HT-29 (cell line): ENCODE measurements at places on chromosomes 6 and 20. TPM values are rescaled to one million over a fixed set of nuclear protein-coding genes. Genes with fewer than 3 reads are reported as not detected.

PAK5 gene
- total RNA-seq = not detected in 2 replicates

GRCh38 chr6:79465381-79465780 lies 71.8 kb downstream of the LCA5 start:
- no peak for DNase-seq

CST1 gene
- 0.39 and 2.3 TPM in 2 replicates for total RNA-seq

COL9A3 gene
- total RNA-seq = 57.4 and 59.7 TPM in 2 replicates

DNA sequence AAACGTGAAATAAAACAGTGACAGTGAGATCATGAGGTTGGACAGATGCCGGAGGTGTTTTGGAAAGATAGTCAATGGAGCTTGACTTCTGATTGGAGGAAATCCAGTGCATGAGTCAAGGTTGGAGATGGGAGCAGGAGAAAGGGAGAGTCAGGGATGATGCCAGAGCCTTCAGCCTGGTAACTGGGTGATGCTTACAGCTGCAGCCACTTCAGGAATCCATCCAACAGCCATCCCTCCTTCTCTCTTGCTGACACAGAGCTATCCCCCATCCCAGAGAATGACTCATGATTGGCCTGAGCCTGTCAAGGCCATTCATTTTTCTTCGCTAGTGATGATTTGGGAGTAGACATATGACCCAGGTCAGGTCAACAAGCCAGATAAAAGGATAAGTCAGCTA lies 112.8 kb downstream of the SAMD5 start:
- DNase-seq = no peak

DNA sequence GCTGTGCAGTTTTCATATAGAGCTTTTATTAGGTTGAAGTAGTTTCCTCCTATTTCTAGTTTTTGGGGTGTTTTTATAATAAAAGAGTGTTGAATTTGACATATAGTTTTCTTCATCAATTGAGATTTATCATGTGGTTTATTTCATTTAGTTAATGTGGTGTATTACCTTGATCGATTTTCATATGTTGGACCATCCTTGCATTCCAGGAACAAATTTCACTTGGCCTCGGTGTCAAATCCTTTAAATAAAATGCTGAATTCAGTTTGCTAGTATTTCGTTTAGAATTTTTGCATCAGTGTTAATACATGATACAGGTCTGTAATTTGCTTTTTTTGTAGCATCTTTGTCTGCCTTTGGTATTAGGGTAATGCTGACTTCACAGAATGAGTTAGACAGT lies 6.0 kb downstream of the DYNLT2 start:
- DNase-seq = no peak

DNA sequence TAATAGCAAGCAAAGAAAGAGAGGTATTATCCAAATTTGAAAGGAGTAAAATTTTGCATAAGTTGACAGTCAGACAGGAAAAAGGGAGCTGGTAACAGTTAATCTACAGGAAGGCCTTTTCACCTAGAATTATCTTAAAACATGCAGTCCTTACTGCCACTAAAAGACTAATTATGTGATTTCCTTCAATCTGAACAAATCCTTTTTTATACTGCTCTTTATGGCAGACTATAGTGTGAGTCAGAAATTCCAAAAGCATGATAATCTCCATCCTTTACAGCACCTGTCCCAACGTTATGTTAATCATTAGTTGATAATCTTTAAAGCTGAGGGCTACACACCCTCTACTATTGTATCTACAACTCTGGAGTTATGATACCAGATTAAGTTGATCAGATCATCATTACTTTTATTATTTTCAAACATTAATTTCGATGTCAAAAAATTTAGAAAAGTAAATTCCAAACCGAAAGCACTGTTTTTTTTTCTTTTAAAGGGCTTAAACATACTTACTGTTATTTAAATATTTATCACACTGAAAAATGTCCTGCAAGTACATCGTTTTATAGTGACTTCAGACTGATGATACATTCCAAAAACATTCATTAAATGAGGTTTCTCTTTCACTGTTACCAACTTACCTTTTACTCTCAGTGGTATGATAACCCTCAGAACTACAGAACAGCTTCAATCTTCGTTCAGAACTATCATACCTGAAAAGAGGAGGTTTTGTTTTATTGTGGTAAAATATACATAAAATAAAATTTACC lies 33.2 kb upstream of the AKAP7 start:
- DNase-seq = no peak

SLC12A5 gene
- not detected in 2 replicates for total RNA-seq

ZNF831 gene
- not detected in 2 replicates for total RNA-seq

DNA sequence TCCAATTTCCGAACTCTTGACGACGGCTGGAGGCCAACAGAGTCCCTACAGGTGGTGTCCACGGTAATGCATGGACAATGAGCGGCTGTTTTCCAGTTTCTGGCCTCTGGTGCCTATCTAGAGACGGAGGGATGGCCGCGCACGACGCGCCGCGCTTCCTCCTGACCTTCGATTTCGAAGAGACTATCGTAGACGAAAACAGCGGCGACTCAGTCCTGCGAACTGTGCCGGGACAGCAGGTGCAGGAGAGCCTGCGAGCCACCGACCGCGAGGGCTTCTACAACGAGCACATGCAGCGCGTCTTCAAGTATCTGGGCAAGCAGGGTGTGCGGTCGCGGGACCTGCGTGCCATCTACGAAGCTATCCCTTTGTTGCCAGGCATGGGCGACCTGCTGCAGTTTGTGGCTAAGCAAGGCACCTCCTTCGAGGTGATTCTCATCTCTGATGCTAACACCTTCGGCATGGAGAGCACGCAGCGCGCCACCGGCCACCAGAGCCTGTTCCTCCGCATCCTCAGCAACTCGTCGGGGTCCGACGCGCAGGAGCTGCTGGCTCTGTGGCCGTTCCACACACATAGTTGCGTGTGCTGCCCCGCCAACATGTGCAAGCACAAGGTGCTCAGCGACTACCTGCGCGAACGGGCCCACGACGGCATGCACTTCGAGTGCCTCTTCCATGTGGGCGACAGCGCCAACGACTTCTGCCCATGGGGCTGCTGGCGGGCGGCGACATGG lies 169.4 kb downstream of the CDK19 start:
- DNase-seq = no peak

- no peak for DNase-seq
These were observed 29.9 kb downstream of the RSPO4 start for GRCh38 chr20:972256-972655.

- no peak for DNase-seq
These were observed 84.7 kb downstream of the POPDC3 start for GRCh38 chr6:105095139-105095538.

DNA sequence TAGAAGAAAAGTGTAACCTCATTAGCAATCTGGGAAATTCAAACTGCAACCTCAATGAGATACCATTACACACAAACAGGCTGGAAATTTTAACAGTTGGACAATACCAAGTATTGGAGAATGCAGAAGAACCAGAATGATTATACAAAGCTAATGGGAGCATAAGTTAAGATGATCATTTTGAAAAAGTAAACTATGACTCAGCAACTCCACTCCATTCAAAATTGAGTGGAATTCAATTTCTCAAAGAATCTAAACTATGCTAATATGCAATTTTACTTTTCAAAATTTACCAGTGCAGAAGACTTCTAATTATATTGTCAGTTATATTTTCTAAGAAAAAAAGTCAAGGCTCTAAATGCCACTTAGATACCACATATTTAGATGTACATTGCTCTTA lies 17.2 kb downstream of the GPLD1 start:
- DNase-seq = no peak

DNA sequence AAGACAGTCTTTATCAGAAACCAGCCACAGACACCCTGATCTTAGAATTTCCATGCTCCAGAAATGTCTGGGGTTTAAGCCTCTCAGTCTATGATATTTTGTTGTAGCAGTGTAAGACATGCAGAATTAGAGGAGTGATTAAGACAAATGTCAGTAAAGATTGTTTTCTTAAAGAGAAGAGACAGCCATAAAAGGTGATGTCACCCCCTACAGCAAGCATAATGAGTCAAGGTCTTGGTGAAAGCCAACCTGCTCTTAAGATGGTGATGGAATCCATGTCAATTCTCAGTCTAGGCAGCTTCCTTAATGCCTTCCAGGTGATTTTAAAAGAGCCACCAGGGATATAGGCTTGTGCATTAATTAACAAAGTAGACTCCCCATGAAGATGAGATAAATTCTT lies 849.9 kb upstream of the EPHA7 start:
- DNase-seq = no peak

DNA sequence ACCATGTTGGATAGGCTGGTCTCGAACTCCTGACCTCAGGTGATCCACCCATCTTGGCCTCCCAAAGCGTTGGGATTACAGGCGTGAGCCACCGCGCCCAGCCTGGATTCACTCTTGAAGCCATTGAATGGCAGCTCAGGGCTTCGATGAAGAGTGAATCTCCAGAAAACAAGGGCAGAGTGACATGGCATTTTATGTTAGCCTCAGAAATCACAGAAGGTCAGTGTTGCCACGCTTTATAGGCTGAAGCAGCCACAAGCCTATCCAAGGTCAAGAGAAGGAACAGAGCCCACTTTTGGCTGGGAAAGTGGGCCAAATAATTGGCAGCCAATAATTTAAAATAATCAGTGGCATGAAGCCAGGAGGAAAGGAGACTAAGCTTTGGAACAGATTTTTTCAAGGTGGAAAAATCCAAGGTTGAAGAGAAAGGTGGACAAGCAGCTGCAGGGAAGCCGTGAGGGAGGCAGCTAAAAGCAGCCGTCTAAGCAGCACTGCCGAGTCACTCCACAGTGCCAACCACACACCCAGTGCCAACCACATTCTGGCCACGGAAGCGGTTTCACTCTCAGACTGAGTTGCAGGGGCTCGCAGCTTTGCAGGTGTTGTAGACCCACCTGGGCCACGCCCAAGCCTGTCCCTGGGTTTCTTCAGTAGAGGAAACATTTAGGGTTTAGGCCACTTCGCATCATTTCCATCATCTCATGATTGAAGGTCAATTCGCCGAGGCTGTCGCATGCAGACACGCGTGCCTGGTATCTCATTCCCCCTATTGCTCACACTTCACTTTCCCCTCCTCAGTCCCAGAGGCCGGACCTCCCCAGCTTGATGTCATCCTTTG lies 17.4 kb upstream of the AVP start:
- no peak for DNase-seq

GRCh38 chr6:41338659-41339058 lies 3.3 kb downstream of the NCR2 start:
- no peak for DNase-seq

FUT9 gene
- not detected in 2 replicates for total RNA-seq

- DNase-seq = no peak
These were observed 30.9 kb downstream of the SLC2A12 start for GRCh38 chr6:134021396-134022122.

DNA sequence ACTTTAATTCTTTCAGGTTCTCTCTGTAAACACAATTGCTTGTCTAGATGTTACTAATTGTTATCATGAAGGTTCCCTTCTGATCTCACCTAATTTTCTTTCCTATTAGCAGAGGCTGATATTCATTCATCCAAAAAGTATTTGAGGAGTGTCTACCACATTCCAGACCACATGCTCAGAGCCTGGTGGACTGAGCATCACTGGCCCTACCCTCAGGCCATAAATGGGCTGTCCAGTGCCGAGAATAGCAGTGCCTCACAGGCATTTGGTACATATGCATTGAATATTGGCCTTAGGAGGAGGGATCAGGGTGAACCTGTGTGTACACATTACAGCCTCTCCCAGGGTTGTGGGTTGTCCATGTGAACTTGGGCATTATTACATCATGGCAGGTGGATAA lies 40.4 kb upstream of the PRELID3B start:
- DNase-seq = no peak

ADGRB3 gene
- not detected in 2 replicates for total RNA-seq

DNA sequence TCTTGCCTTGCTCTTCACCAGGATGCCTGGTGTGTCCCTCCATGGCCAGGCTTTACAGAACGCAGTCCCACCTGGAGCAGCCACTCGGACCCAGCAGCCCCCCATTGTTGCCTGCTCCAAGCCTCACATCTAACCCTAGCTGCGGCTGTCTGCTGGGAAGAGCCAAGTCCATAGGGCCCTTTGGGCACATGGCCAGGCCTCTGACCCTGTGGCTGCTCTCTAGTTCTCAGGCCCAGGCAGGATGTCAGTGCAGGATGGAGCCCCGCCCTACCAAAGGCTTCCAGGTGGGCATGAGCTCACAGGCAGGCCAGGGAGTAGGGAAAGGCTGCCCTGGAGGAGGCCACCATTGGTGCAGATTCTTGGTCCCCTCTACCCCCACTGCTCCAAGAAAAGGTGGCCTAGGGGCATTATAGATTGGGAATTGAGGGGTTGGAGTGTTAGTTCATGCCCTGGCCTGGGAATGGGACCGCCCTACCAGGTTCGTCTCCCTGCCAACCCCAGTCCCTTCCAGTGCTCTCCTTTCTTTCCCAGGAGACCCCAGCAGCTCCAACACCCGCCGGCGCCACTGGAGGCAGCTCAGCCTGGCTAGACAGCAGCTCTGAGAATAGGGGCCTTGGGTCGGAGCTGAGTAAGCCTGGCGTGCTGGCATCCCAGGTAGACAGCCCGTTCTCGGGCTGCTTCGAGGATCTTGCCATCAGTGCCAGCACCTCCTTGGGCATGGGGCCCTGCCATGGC lies 18.7 kb downstream of the MAVS start:
- DNase-seq = no peak

SMIM8 gene
- total RNA-seq = 1.2 and 1.5 TPM in 2 replicates

DNA sequence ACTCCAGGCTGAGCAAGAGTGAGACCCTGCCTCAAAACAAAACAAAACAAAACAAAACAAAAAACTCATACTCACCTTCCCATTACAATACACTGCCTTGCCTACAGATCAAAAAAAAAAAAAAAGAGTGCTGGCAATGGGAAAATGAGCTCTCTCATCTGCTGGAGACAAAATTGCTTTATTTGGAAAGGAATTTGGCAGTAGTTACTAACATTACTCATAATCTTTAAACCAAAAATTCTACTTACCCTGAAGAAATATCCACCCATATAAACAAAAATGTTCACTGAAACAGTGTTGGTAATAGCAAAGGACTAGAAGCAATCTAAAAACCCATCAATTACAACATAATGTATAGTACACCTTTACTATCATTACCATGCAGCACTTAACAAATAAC lies 120.4 kb downstream of the RNGTT start:
- no peak for DNase-seq

TPBG gene
- 12.3 and 13.8 TPM in 2 replicates for total RNA-seq

- no peak for DNase-seq
These were observed 67.9 kb downstream of the LIN28B start for GRCh38 chr6:105024803-105025202.

HMGN4 gene
- 23.6 and 26.3 TPM in 2 replicates for total RNA-seq

DNA sequence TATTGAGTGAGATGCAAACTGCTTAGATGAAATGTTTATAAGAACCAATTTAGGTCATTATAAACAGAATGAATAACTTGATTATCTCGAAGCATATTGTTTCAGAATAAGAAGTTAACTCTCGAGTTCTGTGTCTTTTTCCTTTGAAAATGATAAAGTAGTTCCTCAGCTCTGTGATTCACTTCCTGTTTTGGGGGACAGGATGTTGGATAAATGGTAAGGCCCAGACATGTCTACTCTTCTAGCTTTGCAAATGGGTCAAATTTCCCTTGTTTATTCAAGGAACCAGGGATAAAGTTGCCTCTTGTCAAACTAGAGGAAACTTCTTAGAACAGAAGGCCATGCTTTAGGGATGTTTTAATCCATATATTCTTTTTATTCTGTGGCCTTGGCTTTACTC lies 246.9 kb downstream of the SOX4 start:
- DNase-seq = no peak
